ENCODE measurements at places on chromosomes 11 and 22.

DNA sequence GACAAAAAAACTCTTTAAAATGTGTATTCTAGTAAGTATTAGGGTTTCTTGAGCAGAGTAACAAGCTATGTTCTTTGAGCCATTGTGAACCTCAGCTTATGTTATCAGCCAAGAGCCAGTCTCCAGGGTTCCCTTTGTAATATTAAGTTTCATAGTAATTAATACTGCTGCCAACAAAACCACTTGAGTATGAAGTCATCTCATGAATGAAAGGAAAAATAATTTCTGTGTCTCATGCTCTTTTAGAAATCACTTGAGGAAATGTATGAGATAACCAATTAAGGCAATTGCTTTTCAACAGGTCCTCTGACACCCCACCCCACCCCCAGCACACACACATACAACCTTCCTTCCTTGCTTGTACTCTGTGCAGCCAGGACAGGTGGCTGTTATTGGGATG, 59.9 kb downstream of the BBOX1 start:
- DNase-seq = no peak

- no peak for DNase-seq
Observed at GRCh38 chr11:2889362-2890273, 4.0 kb upstream of the CDKN1C start.

DNA sequence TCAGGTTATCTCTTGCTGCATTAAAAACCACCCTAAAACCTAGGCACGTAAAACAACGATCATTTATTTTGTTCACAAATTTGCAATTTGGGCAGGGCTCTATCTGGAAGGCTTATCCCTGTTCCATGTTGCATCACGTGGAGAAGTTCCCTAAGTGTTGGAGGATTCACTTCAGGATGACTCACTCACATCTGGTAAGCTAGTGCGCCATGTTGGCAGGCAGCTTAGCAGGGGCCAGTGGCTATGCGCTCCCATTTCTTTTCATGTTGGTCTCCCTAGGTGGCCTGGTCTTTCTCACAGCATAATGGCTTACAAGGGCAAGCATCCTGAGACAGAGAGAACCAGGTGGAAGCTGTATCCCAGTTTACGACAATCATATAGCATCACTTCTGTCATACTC, 226.8 kb downstream of the BLID start:
- no peak for DNase-seq

DNA sequence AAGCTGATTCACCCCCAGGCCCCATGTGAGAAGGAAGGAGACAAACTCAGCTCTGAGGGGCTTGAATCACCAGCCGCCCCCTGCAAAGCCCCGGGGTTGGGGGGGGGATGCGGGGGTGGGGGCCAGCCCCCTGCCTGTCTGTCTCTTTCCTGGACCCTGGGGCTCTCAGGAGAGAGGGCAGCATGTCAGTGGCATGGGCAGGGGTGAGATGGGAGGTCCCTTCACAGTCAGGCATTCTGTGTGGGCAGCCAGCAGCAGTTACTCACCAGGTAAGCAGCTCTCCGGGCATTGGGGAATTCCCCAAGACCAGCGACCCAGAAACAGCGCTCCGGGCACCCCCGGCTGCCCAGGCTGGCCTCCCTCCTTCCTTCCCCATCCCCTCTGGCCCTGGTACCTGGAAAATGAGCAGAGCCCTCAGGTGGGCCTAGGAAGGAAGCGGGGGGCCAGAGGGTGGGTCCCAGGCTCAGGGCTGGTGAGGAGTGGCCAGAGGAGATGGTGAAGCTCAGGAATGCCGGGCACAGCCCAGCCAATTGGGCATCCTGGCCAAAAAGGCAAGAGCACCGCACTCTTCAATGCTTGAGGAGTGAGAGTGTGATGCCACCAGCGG, 4.2 kb upstream of the LIF start:
- no peak for DNase-seq

DNA sequence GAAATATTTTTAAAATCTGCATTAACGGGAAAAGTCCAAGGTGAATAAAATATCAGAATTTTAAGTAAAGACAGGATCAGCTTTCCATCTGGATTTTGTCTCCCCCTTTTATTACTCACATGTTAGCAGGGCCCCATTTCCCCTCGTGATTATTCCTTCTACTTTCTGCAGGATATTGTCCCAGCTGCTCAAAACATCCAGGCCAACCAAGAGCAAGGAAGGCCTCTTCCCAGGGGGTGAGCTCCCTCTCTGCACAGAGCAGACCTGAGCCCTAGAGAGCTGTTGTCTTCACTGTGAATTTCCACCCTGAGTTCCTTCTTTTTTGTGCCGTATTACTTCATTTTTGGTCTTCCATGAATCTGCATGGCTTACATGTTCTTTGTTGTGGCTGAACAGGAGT, 3.7 kb upstream of the TMPRSS13 start:
- no peak for DNase-seq

DNA sequence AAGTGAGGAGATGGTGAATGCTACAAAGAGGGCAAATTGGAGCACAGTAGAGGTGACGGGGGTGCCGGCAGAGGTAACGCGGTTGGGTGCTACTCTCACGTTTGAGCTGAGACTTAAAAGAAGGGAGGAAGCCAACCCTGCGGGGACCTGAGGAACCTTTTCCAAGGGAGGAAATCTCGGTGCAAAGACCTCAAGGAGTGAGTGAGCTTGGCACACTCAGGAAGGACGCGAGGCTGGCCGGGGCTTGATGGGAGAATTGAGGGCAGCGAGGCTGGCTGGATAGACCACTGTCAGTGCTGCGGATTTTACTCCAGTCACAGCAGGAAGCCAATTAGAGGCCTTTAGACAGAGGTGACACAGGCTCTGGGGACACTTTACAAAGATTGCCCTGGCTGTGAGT, 25.0 kb downstream of the TSKU start:
- no peak for DNase-seq

- no peak for DNase-seq
Observed at GRCh38 chr11:105232021-105232420, 92.5 kb upstream of the CARD18 start.
